ENCODE measurements at places on chromosomes 6 and 20.
A peak's percentile ranks its signal among the peaks of the same experiment; 100 is the strongest.

GRCh38 chr6:125220712-125221111, 67.1 kb downstream of the TPD52L1 start:
- peak; percentile 64 for DNase-seq

- no peak for DNase-seq
Observed at GRCh38 chr20:49980140-49981008, 2.4 kb upstream of the SNAI1 start.

- DNase-seq, result no peak
Observed at GRCh38 chr20:11564491-11564890, 353.2 kb upstream of the BTBD3 start.

GRCh38 chr20:51926670-51927305, 124.5 kb upstream of the SALL4 start:
- no peak for DNase-seq

DNA sequence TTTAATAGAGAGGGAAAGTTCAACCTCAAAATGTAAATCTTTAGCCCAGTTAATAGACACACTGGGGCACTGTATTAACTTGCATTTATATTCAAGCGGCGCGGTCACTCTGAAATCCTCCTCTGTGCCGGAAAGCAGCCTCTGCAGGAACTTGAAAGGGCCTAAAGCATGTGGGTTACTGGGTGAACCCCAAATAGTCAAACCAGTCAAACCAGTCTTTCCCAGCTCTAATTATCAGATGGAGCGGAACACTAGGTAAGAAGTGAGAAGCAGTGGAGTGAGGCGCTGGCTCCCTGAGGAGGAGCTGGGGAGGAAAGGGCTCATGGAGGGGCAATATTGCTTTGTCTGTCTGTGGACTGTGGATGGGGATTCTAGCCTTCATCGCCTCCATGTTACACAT, 531.3 kb downstream of the QKI start:
- no peak for DNase-seq

DNA sequence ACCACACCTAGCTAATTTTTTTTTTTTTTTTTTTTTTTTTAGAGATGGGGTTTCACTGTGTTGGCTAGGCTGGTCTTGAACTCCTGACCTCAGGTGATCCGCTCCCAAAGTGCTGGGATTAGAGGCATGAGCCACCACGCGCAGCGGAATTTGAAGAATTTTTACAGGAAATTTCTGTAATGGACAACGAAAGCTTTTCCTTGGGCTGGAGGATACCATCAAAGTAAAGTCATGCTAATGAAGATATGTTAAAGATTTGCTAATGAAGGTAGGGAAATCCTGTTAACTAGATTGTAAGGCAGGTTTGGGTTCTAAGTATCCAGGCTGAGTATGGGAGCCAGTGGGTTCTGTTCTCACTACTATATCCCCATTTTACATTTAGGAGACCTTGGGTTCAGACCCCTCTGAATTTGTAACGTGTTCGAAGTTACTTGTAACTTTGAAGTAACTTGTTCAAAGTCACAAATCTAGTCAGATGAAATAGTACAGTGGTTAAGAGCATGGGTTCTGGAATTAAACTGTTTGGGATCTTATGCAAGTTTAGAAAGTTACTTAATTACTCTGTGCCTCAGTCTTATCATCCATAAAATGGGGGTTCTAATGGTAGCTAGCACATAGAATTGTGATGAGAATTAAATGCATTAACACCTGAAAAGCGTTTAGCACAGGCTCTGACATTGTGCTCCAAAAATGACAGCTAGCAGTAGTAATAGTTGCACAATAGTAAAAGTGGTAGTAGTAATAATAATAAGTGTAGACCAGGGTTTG, 123.4 kb upstream of the GPR6 start:
- DNase-seq, result no peak

DNA sequence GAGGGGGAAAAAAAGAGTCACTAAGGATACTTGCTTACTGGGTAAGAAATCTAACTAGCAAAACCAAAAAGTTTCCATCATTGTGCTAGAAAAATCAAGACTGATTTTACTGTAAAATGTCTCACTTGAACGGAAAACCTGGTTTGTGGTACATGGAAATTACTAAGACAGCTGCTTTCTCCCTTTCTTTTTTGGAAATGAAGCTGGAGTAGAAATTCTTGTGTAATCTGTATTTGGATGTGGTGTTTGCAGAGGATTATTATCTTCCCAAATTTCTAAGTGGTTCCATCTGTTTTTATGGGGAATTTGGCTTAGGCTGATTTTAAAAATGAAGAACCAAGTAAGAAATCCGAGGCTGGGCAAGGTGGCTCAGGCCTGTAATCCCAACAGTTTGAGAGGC, 20.4 kb downstream of the EPB41L2 start:
- no peak for DNase-seq

DNA sequence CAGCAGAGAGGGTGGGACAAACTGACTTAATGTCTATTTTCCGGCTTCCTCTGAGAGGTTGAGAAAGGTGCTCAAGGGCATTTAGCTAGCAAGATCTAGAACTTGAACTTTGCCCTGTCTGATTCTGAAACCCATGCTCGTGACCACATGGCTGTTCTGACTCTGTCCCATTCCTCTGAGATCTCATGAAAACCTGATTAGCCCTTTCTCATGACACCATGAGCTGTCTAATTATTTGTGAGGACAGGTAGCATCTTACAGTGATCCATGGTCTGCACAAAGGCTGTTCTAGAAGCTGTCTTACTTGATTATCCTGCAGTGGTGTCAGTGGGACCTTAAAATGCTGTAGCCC, 89.6 kb upstream of the TOX2 start:
- DNase-seq, result no peak

GRCh38 chr6:37882724-37883413, 63.3 kb downstream of the ZFAND3 start:
- DNase-seq, result no peak

DNA sequence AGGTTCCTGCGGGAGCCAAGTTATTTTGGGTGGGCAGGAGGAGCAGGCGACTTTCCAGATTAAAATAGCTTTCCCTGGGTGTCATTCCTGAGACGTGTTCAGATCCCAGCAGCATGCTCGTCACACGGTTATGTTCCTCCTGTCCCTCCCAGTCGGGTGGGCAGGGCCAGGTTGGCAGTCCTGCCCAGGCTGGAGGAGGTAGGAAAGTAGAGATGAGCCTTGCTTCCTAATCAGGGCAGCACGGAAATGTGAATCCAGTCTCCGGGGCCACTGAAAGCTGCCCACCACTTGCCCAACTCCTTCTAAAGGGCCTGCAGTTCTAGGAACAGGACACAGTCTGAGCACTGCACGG, 137.0 kb downstream of the MRPL14 start:
- no peak for DNase-seq

DNA sequence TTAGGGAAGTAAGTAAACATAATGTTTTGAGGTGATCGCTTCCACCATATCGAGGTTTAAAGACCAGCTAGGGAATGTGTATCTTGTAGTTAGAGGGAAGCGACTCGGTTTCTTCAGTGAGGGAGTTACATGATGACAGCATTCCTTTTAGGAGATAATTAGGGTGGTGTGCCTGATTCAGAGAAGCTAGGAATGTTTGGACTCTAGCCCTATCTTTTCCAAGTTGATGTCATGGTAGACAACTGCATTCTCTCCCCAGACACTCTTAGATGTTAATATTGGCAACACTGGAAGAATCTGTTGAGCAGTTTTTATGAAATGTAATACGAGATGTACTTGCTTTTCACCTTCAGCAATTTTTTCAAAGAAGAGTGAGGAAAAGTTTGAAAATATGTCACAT, 12.9 kb upstream of the HIVEP1 start:
- DNase-seq, result no peak

DNA sequence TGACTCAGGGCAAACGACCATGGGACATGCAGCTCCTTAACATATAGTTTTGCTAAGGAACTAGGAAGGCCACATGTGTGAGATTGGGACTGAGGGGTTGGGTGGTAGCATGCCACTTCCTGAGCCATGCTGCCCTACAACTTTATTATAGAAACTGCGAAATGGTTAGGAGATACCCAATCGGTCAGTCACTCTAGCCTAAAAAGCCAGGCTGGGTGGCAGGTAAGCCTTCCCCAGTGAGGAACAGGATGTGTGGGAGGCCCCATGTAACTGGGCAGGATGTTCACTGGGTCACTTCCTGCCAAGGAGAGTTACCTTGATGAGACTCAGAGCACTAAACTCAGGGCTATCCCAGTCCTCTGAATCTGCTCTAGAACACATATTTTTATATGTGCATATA, 123.5 kb downstream of the MAP3K7 start:
- DNase-seq, result no peak

GRCh38 chr20:59207742-59208357, 44.2 kb downstream of the ZNF831 start:
- no peak for DNase-seq

DNA sequence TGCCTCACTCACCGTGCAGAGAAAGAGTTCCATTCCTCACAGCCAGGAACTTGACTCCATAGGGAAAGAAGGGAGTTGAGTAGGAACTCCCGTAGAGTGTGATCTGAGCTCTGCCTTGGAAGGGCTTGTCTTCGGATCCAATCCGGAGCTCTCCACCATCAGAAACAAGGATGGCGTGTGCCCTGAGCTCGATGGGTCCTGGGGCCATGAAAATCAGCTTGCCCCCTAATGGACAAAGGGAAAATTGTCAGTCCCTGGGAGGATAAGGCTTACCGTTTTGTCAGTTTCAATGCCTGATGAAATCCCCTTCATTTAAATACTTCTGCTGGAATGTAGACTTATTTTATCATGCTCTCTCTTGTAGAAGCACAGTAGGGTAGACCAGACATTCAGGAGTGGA, 153.3 kb downstream of the PKHD1 start:
- DNase-seq, result no peak

- DNase-seq, result no peak
Observed at GRCh38 chr6:73655341-73655917, 1.6 kb upstream of the SLC17A5 start.

- DNase-seq, result peak; percentile 93
Observed at GRCh38 chr6:29976588-29977424, 34.5 kb downstream of the HLA-A start.

DNA sequence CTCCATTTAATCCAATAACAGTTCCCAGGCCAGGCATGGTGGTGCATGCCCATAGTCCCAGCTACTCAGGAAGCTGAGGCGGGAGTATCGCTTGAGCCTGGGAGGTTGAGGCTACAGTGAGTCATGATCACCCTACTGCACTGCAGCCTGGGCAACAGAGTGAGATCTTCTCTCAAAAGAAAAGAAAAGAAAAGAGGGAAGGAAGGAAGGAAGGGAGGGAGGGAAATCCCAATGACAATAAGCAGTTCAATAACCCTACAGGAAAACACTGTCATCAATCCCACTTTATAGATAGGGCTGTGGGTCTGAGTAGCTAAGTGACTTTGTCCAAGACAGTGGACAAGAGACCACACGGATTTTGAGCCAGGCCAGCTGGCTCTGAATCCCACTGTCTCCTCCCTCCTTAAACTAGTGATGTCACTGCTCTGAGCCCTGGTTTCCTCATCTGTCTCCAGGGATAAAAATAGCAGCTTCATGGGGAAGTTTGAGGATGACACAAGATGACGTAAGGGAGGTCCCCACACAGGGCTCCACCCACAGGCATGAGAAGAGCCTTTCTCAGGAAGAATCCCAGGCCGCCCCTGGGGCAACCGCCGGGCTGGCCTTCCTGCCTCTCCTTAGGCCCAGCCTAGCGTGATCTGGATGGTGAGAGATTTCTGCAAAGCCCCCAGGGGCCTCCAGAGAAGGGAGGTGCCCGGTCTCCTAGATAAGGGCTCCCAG, 7.2 kb upstream of the TRIB3 start:
- no peak for DNase-seq

GRCh38 chr6:76876922-76877553, 586.3 kb downstream of the HTR1B start:
- no peak for DNase-seq

DNA sequence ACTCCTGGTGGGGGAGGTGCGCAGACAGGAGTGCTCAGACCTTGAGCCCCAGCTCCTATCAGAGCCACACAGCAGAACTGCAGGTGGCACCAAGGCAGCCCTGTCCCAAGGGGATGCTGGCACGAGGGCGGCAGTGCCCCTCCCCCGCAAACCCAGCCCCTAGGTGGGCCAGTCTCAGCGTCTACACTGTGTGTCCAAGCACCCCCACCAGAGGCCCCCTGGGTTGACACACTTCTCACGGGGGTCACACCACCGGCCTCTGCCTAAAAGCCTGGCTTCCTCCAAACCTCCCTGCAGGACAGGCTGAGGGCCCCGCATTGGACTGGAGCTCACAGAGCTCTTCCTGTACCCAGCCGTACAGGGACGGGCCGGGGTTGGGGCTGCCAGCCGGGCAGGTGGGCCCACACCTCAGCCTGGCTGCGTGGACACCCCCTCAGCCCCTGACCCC, 8.1 kb downstream of the SLC2A4RG start:
- DNase-seq, result no peak

GRCh38 chr6:5854899-5855298, 151.8 kb downstream of the NRN1 start:
- no peak for DNase-seq

GRCh38 chr6:73665686-73666319, 12.0 kb upstream of the SLC17A5 start:
- DNase-seq, result no peak

GRCh38 chr6:145865595-145865994, 51.0 kb upstream of the FBXO30 start:
- DNase-seq, result no peak

GRCh38 chr6:144443157-144443556, 158.0 kb downstream of the UTRN start:
- no peak for DNase-seq

- no peak for DNase-seq
Observed at GRCh38 chr6:107221519-107221918, 106.2 kb upstream of the BEND3 start.

DNA sequence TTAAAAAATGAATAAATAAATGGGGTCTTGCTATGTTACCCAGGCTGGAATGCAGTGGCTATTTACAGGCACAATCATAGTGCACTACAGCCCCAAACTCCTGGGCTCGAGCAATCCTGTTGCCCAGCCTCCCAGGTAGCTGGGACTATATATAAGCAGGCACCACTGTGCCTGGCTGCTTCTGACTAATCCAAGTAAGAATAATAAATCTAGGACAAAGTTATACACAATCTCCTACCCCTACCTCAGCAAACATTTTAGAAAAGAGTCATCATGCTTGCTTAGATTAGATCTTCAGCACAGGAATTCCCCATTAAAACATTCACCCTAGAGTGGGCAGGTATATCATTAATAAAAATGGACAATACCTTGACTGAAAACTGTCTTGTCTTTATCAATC, 124.6 kb downstream of the REV3L start:
- DNase-seq, result no peak

DNA sequence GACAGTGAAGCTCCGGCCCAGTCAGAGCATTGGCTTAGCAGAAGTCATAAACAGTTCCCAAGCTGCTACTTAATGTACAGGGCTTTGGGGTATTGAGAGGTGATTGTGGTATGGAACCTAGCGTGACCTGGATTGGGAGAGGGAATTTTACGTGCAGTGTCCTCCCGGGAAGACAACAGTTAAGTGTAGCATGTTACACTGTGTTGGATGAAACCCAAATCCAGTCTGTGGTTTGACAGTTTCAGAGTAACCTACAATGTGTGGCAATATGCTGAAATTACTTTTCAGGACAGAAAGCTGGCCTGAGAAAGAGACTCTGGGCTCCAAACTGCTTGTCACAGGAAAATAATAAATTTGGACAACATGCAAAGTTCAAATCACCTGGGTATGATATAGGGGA, 28.1 kb upstream of the RALGAPA2 start:
- no peak for DNase-seq

Measured in tibial artery (tissue), 4 donors.